ENCODE measurements at places on chromosomes 7 and 10. TPM values are rescaled to one million over a fixed set of nuclear protein-coding genes. Genes with fewer than 3 reads are reported as not detected.

FUOM gene
- 7.2 TPM for total RNA-seq

ADRA2A gene
- not detected for total RNA-seq

GPAM gene
- 15.8 TPM for total RNA-seq

EPDR1 gene
- total RNA-seq = 103 TPM

ABCC2 gene
- total RNA-seq = 191 TPM

MBL2 gene
- not detected for total RNA-seq

PLPP4 gene
- not detected for total RNA-seq

CFAP46 gene
- 2.1 TPM for total RNA-seq

APBB1IP gene
- not detected for total RNA-seq

GPRIN2 gene
- not detected for total RNA-seq

CLCN1 gene
- not detected for total RNA-seq

ANKRD61 gene
- 0.72 TPM for total RNA-seq

LDB3 gene
- 0.17 TPM for total RNA-seq

CAMK2B gene
- total RNA-seq = 0.15 TPM

ZNF679 gene
- total RNA-seq = not detected

ZMIZ1 gene
- total RNA-seq = 33.8 TPM

PAX4 gene
- total RNA-seq = not detected

C10orf67 gene
- 0.09 TPM for total RNA-seq

SMIM30 gene
- total RNA-seq = 94.0 TPM

VPS41 gene
- total RNA-seq = 35.8 TPM

SFTPD gene
- not detected for total RNA-seq

PRLHR gene
- not detected for total RNA-seq

SMURF1 gene
- total RNA-seq = 26.4 TPM

TAC1 gene
- total RNA-seq = not detected

STEAP1B gene
- 5.4 TPM for total RNA-seq

MKI67 gene
- 26.0 TPM for total RNA-seq

OPALIN gene
- not detected for total RNA-seq

AS3MT gene
- 2.3 TPM for total RNA-seq

POLD2 gene
- 151 TPM for total RNA-seq

SFMBT2 gene
- total RNA-seq = 3.8 TPM

PALD1 gene
- 6.6 TPM for total RNA-seq

FOXP2 gene
- not detected for total RNA-seq

PIK3CG gene
- not detected for total RNA-seq

CEP55 gene
- total RNA-seq = 76.0 TPM

EGR2 gene
- total RNA-seq = 0.32 TPM

CPXM2 gene
- not detected for total RNA-seq

VWA2 gene
- not detected for total RNA-seq

RABGEF1 gene
- total RNA-seq = 21.7 TPM

LGI1 gene
- total RNA-seq = 0.32 TPM

SH2D4B gene
- not detected for total RNA-seq

GSTO2 gene
- 86.5 TPM for total RNA-seq

GPER1 gene
- total RNA-seq = 2.3 TPM

INSYN2A gene
- 0.17 TPM for total RNA-seq

MUC3A gene
- not detected for total RNA-seq

TMEM196 gene
- total RNA-seq = not detected

NAPEPLD gene
- 5.5 TPM for total RNA-seq

MCM10 gene
- total RNA-seq = 9.8 TPM

EVX1 gene
- 0.12 TPM for total RNA-seq

C7orf57 gene
- 0.12 TPM for total RNA-seq

ITGB1 gene
- total RNA-seq = 693 TPM

AKR1C8 gene
- total RNA-seq = 0.10 TPM

PPP1R17 gene
- not detected for total RNA-seq

HOXA7 gene
- 4.1 TPM for total RNA-seq

ETV1 gene
- 81.6 TPM for total RNA-seq

ASL gene
- 12.6 TPM for total RNA-seq

AZGP1 gene
- not detected for total RNA-seq

PSPH gene
- total RNA-seq = 40.3 TPM

MSMB gene
- total RNA-seq = not detected
